ENCODE measurements at places on chromosomes 5 and 9. TPM values are rescaled to one million over a fixed set of nuclear protein-coding genes. Genes with fewer than 3 reads are reported as not detected.

The RELL2 gene
- 4.3 TPM for total RNA-seq

The KIAA0825 gene
- total RNA-seq, result 15.5 TPM

The CRB2 gene
- total RNA-seq, result not detected

The CARD19 gene
- 62.1 TPM for total RNA-seq

The OR1J2 gene
- total RNA-seq, result not detected

The PCDHGB4 gene
- 5.3 TPM for total RNA-seq

The MUSK gene
- total RNA-seq, result not detected

The MAST4 gene
- total RNA-seq, result 61.5 TPM

The ANKRD31 gene
- total RNA-seq, result 0.32 TPM

The SOX30 gene
- not detected for total RNA-seq

The CEL gene
- total RNA-seq, result 0.29 TPM

The CWC27 gene
- 19.9 TPM for total RNA-seq

The SPEF2 gene
- 35.9 TPM for total RNA-seq

The TMC1 gene
- total RNA-seq, result under 0.01 TPM

The PCDHA11 gene
- total RNA-seq, result 3.4 TPM

The ACOT12 gene
- not detected for total RNA-seq

The CCL21 gene
- total RNA-seq, result 84.9 TPM

The ZNF367 gene
- 1.8 TPM for total RNA-seq

The FOXE1 gene
- total RNA-seq, result not detected

The GPR150 gene
- total RNA-seq, result 0.33 TPM

The TAF11L10 gene
- not detected for total RNA-seq

The WASHC1 gene
- 3.7 TPM for total RNA-seq

The PAPPA gene
- total RNA-seq, result 2.6 TPM

The PCA3 gene
- not detected for total RNA-seq
